T-helper 2 cell (primary cell): ENCODE measurements at places on chromosomes 6 and 20.

- no peak for DNase-seq
Observed at GRCh38 chr6:100665041-100665380, 200.3 kb upstream of the SIM1 start.

- no peak for DNase-seq
Observed at GRCh38 chr6:139146317-139146726, 11.4 kb downstream of the HECA start.

- no peak for DNase-seq
Observed at GRCh38 chr20:37243076-37243936, 18.3 kb downstream of the GHRH start.

- no peak for DNase-seq
Observed at GRCh38 chr20:32116079-32116521, 6.6 kb downstream of the TM9SF4 start.
